ENCODE measurements at places on chromosomes 5 and 9.

GRCh38 chr9:117926031-117926658 is 221.9 kb downstream of the TLR4 start:
- no peak for DNase-seq

- no peak for DNase-seq
Measured at GRCh38 chr5:56774957-56775356, 40.4 kb upstream of the MAP3K1 start.

GRCh38 chr5:133460172-133460758 is 152.1 kb downstream of the FSTL4 start:
- no peak for DNase-seq

- peak; percentile 49 for DNase-seq
Measured at GRCh38 chr5:36298552-36298951, 3.1 kb downstream of the RANBP3L start.

DNA sequence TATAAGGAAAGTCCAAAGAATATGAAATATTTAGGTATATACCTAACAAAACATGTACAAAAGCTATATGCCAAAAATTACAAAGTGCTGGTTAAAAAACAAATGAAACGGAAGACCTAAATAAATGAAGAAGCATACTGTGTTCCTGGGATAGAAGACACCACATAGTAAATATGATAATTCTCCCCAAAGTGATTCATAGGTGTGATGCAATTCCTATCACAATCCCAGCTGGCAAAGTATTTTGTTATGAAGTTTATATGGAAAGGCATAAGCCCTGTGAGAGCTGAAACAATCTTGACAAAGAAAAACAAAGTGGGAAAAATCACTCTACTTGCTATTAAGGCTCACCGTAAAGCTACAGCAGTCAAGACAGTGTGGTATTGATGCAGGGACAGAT is 2.6 kb upstream of the SMIM23 start:
- peak; percentile 8 for DNase-seq

- DNase-seq, result no peak
Measured at GRCh38 chr5:16780325-16780724, 155.8 kb downstream of the MYO10 start.

Data from AG09319 (cell line).